Neural crest cell (in vitro differentiated cells): ENCODE measurements at places on chromosomes 13 and 19. TPM values are rescaled to one million over a fixed set of nuclear protein-coding genes. Genes with fewer than 3 reads are reported as not detected.

DNA sequence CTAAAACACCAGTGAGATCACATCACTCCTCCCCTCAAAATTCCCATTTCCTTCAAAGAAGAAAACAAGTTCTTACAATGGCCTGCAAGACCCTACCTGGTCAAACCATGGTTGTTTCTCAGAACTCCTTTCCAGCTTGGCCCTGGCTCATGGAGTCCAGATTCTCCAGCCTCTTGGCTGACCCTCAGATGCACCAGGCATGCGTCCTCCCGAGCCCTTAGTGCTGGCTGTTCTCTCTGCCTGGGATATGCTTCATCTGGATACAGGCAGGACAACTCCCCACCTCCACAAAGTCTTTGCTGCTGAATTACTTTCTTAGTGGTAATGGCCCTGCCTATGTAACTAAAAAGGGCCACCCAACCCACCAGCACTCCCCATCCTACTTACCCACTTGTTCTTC is 94.3 kb downstream of the MBNL2 start:
- peaks cover 11% of the 10 kb centered on the region for H3K36me3 ChIP-seq
- H3K27me3 ChIP-seq = no peaks in the 10 kb centered on the region
- H3K27ac ChIP-seq = no peak overlapping the region
- peaks cover 12% of the 10 kb centered on the region for H3K4me1 ChIP-seq
- DNase-seq = no peak

DNA sequence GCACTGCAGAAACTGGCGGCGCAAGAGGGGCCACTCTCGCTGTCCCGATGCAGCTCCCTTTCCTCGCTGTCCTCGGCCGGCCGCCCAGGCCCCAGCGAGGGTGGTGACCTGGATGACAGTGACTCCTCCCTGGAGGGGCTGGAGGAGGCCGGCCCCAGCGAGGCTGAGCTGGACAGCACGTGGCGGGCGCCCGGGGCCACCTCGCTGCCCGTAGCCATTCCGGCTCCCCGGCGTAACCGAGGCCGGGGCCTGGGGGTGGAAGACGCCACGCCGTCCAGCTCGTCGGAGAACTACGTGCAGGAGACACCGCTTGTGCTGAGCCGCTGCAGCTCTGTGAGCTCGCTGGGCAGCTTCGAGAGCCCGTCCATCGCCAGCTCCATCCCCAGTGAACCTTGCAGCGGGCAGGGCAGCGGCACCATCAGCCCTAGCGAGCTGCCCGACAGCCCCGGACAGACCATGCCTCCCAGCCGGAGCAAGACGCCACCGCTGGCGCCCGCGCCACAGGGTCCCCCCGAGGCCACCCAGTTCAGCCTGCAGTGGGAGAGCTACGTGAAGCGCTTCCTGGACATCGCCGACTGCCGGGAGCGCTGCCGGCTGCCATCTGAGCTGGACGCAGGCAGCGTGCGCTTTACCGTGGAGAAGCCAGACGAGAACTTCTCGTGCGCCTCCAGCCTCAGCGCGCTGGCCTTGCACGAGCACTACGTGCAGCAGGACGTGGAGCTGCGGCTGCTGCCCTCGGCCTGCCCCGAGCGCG is 12.4 kb downstream of the C19orf25 start:
- no peak overlapping the region for H3K4me3 ChIP-seq
- no peak for DNase-seq
- peaks cover 47% of the 10 kb centered on the region for H3K27me3 ChIP-seq
- no peaks in the 10 kb centered on the region for H3K36me3 ChIP-seq

Gene TPTE2
- total RNA-seq = 0.14 and 0.18 TPM in 2 replicates

DNA sequence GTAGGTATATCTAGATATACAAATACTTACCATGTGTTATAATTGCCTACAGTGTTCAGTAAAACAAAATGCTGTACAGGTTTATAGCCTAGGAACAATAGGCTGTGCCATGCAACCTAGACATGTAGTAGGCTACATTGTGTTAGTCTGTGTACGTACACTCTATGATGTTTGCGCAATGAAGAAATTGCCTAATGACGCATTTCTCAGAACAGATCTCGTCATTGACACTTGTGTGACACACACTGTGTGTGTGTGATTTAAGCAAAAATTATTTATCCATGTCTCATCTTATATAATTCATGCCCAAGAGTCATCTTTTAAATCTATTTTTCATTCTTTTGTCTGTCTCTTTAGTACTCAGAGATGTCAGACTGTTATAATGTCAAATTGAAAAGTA is 1888.8 kb upstream of the PCDH20 start:
- no peaks in the 10 kb centered on the region for H3K36me3 ChIP-seq
- H3K27ac ChIP-seq = no peak overlapping the region
- no peaks in the 10 kb centered on the region for H3K27me3 ChIP-seq
- DNase-seq = no peak
- H3K4me1 ChIP-seq = no peaks in the 10 kb centered on the region

DNA sequence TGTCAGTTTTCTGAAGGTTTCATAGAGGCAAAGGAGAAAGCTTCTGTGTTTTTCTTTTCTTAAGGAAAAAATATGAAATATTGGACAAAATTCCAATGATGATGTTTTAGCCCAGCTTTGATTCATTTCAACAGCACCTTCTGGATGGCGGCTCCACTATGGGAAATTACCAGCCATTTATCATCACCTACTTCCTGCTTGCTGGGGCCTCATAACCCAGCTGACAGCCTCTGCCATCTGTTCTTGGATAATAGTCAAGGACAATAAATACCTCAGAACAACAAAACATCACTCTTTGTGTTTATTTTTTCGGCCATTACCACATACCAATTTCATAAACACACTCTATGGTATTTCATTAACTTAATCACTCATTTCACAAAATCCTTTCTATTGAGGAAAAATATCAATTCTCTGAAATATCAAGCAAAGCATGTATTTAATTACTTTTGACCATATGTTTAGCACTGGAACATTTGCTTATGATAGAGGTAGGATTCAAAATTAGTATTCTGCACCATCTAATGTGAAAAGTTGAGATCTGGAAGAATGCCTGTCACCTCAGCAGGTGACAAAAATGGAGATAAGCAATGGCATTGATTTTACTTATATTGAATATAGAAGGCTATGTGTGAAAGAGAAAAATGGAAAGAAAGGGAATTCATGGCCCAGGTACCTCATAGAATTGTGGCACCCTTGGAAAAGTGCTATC is 629.7 kb downstream of the LIG4 start:
- DNase-seq = no peak
- H3K27ac ChIP-seq = no peak overlapping the region
- no peak overlapping the region for H3K4me3 ChIP-seq

Gene MAST1
- 16.7 and 17.7 TPM in 2 replicates for total RNA-seq
